Chondrocyte (in vitro differentiated cells): ENCODE measurements at places on chromosomes 7 and 10.
A peak's percentile ranks its signal among the peaks of the same experiment; 100 is the strongest.

- H3K4me3 ChIP-seq = no peak overlapping the region
- no peak for DNase-seq
- no peaks in the 10 kb centered on the region for H3K4me1 ChIP-seq
- H3K27me3 ChIP-seq = peaks cover 6% of the 10 kb centered on the region
These were observed 79.2 kb upstream of the GNA12 start for GRCh38 chr7:2923291-2923781.

DNA sequence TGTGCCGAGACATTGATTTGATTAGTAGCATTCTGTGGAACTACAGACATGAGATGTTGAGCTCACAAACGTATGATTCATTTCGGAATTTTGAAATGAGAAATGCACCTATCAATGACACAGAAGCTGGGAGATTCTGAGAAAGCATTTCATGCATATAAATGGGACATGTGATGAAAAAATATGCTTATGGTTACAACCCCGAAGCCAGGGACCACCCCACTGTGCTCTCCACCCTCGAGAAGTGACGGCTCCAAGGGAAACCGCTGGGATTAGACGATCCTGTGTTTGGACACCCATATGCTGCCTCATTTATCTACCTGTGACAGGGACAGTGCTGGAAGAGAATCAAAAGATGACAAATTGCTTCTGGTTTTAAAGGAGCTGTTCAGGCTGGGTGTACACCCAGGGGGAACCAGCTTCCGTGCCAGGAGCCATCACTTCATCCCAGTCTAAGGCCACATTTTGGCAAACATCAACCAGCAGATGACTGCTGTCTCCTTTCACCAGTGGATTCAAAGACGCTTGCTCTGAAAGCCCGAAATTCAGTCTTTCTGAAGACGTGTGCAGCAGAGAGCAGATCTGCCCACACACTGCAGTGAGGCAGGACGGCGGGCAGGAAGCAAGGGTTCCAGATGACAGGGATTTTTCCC, 109.9 kb downstream of the ATXN7L1 start:
- no peak for DNase-seq
- peaks cover 19% of the 10 kb centered on the region for H3K4me1 ChIP-seq
- H3K27me3 ChIP-seq = no peaks in the 10 kb centered on the region

DNA sequence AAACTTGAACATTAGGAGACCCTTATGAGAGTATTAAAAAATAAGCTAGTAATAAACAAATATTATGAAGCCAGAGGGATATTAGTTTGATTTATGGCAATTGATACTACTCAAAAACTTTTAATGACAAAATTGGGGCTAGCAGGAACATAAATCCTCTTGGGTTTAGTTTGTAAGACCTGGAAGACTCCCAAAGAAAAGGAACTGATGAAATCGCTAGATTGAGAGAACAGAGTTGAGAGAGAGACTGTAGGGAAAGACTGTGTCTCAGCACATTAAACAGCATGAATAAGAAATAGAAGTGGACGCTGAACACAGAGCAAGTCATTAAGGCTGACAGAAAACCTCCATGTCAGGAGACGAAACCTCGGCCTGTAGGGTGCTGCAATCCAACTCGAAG, 56.4 kb downstream of the ICA1 start:
- H3K27me3 ChIP-seq = no peaks in the 10 kb centered on the region
- H3K36me3 ChIP-seq = no peaks in the 10 kb centered on the region
- H3K27ac ChIP-seq = no peak overlapping the region
- H3K4me1 ChIP-seq = peaks cover 6% of the 10 kb centered on the region

- H3K4me1 ChIP-seq = peaks cover 26% of the 10 kb centered on the region
- peaks cover 31% of the 10 kb centered on the region for H3K36me3 ChIP-seq
- no peaks in the 10 kb centered on the region for H3K27me3 ChIP-seq
- H3K4me3 ChIP-seq = no peak overlapping the region
These were observed 17.4 kb downstream of the PDGFA start for GRCh38 chr7:502296-502695.

DNA sequence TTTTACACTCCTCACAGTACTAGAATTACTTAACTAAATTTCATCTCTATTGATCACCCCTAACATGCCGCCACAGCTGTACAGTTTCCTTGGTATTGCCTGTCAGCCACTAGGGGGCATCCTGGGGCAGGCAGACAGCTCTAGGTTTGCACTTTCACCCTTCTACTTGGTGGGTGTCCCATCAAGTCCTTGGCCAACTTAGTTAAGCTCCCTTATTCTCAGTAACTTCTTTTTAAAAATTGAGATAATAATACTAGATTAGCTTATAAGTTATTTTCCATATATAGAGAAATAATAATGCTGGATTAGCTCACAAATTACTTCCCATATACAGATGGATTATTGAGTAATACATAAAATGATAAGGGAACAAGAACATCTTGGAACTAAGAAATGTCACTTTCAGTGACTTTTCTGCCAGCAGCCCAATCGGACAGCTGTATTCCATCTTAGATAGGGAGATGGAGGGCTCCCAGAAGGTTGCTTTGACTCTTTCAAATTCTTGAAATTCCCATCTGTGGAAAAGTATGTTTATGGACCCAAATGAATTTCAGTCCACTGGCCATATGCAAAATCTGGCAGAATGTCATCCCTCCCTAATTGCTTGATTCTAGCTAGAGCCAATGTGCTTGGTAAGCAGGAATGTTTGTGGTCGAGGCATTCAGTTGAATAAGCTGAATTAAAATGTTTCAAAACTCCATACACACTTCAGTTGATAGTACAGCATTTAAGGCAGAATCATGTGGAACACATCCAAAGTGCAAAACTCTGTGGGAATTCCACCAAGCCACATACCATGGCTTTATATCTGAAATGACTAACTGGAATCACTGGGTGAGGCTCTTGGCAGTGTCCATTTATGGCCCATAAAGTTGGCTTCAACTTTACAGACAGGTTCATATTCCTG, 309.7 kb downstream of the CSTF2T start:
- peaks cover 30% of the 10 kb centered on the region for H3K4me1 ChIP-seq
- no peaks in the 10 kb centered on the region for H3K27me3 ChIP-seq
- peak overlapping the region; percentile 50 for H3K27ac ChIP-seq
- no peak overlapping the region for H3K4me3 ChIP-seq
- DNase-seq = no peak

DNA sequence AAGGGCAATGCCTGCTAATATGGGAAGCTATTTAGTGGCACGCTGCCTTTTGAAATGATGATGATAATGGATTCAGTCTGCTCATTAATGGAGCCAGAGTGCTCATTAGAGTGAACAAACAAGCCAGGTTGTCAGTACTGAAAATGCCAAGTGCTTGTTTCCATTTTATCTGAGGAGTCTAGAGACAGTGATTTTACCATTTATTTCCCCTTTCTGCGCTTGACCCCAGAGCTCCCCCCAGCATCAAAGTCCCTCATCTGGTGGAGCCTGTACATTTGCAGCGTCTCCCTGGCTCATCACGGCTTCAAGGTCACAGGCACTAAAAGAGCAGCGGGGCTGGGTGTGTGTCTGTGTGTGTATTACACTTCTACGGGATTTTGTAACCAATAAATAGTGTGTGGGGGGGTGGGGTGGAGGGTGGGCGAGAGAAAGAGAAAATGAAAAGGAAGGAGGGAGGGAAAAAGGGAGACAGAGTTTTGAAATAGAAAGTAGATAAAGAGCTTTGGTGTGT, 553.8 kb downstream of the TFEC start:
- H3K36me3 ChIP-seq = no peaks in the 10 kb centered on the region
- peak overlapping the region; percentile 70 for H3K4me3 ChIP-seq
- no peak for DNase-seq
- H3K4me1 ChIP-seq = peaks cover 14% of the 10 kb centered on the region
- no peak overlapping the region for H3K27ac ChIP-seq
- H3K27me3 ChIP-seq = peaks cover 9% of the 10 kb centered on the region

DNA sequence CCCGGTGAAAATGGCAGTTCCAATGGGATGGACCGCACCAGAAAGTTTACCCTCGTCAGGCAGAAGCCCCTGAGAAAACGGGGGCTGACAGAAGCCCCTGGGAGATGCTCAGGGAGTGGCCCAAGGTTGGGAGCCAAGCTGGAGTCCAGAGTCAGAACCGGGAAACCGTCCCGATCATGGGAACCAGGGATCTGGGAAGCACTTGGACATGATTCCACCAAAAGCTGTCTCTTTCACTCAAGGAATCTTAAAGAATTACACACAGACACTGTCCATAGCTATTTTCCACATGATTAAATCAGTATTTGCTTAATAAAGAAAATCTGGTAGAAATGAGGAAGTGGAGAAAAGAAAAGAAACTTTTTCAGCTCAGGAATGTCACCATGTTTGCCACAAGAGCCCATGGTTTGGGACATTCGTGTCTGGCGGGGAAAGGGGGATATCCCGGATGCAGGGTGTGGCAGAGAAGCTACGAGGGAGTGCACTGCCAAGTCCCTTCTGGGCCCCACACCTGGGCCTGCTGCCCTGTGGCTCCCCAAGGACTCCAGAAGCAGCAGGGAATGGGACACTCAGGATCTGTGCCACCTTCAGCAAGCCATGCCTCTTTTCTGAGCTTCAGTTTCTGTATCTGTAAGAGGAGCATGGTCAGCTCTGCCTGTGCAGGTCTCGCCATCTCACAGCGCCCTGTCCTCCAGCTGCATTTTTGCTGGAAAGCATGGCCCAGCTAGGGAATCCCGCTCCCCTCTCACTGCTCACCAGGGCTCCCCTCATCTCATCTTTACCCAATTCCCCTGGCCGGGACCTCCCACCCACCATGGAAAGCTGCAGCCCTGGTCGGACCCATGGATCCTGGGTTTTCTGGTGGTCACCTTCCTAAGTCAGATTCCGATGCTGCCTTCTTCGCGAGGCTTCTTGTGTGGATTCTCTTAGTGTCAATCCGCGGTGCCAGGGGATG, 225.1 kb upstream of the GRB10 start:
- no peak for DNase-seq
- H3K27ac ChIP-seq = no peak overlapping the region
- peaks cover 15% of the 10 kb centered on the region for H3K27me3 ChIP-seq
- H3K36me3 ChIP-seq = no peaks in the 10 kb centered on the region
- no peak overlapping the region for H3K4me3 ChIP-seq

DNA sequence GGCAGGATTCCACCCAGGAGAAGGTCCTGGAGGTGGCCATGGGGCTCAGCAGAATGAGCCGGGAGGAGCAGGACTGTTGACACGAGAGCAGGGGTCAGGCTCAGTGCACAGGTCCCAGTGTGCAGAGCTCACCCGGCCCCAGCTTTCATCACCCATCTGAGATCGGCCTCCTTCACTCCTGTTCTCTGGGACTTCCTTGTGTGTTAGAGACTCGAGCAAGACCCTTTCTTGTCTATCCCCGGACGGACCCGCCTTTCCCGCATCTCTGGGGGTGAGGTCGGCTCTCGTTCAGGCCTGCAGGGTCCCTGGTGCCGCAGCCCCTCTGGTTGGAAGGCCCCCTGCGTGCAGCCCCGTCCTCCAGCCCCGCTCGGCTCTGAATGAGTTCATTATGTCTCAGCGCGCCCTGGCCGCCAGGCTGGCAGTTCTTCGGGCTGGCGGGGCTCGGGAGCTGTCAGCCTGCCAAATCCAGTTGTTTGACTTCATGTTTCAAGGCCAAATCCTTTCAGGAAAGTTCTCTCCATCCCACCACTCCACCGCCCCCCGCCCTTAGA, 127.9 kb downstream of the LHPP start:
- peak overlapping the region; percentile 13 for H3K4me3 ChIP-seq
- peaks cover 1% of the 10 kb centered on the region for H3K36me3 ChIP-seq
- peak; percentile 83 for DNase-seq
- H3K4me1 ChIP-seq = peaks cover 19% of the 10 kb centered on the region

DNA sequence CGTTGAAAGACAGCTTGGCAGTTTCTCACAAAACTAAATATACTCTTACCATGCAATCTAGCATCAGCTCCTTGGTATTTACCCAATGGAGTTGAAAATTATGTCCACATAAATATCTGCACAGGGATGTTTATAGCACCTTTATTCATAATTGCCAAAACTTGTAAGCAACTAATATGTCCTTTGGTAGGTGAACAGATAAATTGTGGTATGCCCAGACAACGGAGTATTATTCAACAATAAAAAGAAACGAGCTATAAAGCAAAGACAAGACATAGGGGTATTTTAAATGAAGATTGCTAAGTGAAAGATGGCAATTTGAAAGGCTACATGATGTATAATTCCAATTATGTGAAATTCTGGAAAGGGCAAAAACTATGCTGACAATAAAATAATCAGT, 162.5 kb upstream of the PTN start:
- H3K36me3 ChIP-seq = peaks cover 15% of the 10 kb centered on the region
- no peak overlapping the region for H3K27ac ChIP-seq
- H3K27me3 ChIP-seq = no peaks in the 10 kb centered on the region
- H3K4me3 ChIP-seq = no peak overlapping the region

DNA sequence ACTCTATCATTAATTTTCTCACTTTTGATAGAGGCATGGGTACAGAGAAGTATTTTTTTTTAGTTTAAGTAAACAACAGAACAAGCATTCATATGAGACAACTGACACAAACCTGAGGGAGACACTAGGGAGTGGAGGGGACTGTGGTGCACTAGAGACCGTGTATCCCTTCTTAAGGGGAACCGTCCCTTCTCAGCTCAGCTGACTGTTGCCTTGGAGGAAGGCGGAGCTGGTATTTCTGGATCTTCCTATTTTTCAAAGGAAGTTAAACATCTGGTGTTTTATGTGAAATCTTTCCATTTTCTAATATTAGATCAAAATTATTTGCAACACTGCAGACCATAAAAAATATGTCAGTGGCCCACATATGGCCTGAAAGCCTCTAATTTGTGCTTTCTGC, 113.6 kb upstream of the MACROH2A2 start:
- no peak overlapping the region for H3K27ac ChIP-seq
- peaks cover 11% of the 10 kb centered on the region for H3K36me3 ChIP-seq
- DNase-seq = no peak
- H3K4me1 ChIP-seq = no peaks in the 10 kb centered on the region
- no peaks in the 10 kb centered on the region for H3K27me3 ChIP-seq

GRCh38 chr10:129703287-129704137, 236.5 kb downstream of the MGMT start:
- H3K4me1 ChIP-seq = peaks cover 9% of the 10 kb centered on the region
- no peak overlapping the region for H3K27ac ChIP-seq
- peaks cover 2% of the 10 kb centered on the region for H3K27me3 ChIP-seq

GRCh38 chr10:130041451-130042371, 68.9 kb downstream of the C10orf143 start:
- no peak for DNase-seq
- no peaks in the 10 kb centered on the region for H3K4me1 ChIP-seq
- H3K27ac ChIP-seq = no peak overlapping the region

DNA sequence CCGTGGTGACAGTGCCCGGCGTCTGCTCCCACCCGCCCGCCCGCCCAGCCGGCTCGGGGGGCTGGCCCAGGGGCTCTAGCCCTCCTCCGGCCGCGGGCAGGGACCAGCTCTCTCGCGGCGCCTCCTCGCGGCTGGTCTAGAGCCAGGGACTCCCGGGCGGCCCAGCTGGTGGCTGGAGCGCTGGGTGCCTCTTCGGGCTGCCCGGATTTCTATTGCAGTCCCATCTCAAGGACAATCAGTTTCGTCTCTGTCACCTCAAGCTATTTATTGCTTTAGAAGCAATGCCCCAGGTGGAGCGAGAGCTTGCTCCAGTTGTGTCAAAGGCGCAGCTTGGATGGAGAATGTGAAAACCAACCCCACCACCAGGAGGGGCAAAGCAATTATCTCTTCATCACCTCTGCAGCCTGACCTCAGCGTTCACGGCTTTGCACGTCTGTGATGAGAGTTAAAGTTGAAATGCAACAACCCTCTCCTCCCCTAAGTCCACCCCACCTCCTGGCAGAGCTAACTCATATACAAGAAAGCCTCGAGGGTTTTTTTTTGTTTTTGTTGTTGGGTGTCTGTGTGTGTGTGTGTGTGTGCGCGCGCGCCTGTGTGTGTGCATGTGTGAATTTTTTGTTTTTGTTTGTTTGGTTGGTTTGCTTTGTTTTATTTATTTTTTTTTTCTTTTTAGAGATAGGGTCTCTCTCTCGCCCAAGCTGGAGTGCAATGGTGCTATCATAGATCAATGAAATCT, at the start of gene ITGA8:
Gene ITGA8, minus strand, starts transcription at position 24 of the 736 bp plus-strand sequence. CDS start 151 bp downstream, outside the sequence.
- no peaks in the 10 kb centered on the region for H3K36me3 ChIP-seq
- peaks cover 42% of the 10 kb centered on the region for H3K4me1 ChIP-seq
